Stimulated activated CD4-positive, alpha-beta T cell treated with anti-CD3 and anti-CD28 coated beads, Interleukin-12 subunit alpha, Interleukin-12 subunit beta, amount 100 ng/mL, for 24 hours (primary cell): ENCODE measurements at places on chromosomes 16 and 17.

- DNase-seq = no peak
Measured at GRCh38 chr17:49624896-49625295, 49.2 kb downstream of the NXPH3 start.

DNA sequence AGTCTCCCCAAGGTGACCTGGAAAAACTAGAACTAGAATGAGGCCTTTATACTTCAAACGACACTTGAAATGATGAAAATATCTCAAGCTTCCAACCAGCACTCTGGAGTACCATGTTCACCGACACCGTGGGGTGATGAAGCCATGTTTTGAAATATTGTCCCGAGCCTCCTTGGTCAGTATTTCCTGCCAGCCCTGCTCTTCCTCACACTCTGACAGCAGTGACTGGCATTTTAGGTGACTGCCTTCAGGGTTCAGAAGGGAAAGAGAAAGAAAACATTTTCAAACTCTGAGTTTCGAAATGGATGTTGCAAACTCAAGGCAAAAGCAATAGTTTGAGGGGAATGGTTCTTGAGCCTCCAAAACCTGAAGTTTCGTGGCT, 39.3 kb upstream of the IRX6 start:
- no peak for DNase-seq

DNA sequence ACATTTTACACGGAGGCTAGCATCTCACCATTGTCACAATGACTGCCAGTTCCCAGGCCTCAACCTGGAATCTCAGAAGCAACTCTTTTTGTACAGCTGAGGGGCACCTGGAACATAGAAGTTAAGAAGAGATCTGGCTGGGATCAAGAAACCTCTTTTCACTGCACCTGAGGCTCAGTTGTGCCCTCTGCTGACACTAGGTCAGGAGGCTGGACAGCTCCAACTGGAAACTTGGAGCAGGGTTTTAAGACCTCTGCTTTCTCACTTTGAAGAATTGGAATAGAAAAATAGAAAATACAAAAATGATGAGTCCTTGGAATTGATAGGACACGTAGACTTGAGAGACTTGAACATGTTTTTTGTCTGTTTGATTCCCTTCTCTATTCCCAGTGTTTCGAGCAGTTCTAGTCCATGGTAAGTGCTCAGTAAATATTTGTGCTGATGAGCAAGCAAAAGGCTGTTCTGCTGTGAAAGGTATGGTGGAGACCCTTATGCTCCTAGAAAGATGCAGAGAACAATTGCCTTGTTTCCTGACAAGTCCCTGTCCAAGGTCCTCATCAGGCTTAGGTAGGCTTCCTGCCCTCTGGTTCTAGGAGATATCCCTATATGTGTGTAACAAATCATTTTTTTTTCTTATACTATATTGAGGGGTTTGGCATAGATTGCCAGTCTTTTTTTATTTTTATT, 13.6 kb upstream of the PPM1D start:
- DNase-seq = no peak

GRCh38 chr17:56717471-56717870, 116.2 kb downstream of the C17orf67 start:
- no peak for DNase-seq

DNA sequence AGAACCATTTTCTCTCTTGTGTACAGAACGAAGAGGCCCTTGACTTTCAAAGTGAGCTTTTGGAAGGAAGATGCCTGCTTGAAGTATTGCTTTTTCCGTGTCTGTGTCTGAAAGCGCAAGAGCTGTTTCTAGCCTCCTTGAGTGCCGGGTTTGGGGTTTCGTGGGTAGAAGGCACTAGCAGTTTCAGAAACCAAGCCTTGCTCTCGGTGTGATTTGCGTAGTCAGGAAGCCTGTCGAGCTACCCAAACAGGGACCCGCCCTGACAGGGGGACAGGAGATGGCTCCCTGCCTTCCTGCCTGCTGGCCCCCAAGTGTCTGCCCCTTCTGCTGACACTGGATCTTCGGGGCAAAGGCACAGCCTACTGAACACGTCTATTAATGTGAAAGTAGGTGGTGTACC, 322.0 kb downstream of the MAF start:
- DNase-seq = no peak

GRCh38 chr17:34370997-34371395, 8.0 kb upstream of the CCL1 start:
- DNase-seq = no peak
